ENCODE measurements at places on chromosomes 12 and 14.
A peak's percentile ranks its signal among the peaks of the same experiment; 100 is the strongest.

GRCh38 chr14:53701108-53701875 lies 255.3 kb downstream of the BMP4 start:
- no peak for DNase-seq

- DNase-seq = no peak
Observed at GRCh38 chr12:25241167-25242020, 9.3 kb downstream of the KRAS start.

DNA sequence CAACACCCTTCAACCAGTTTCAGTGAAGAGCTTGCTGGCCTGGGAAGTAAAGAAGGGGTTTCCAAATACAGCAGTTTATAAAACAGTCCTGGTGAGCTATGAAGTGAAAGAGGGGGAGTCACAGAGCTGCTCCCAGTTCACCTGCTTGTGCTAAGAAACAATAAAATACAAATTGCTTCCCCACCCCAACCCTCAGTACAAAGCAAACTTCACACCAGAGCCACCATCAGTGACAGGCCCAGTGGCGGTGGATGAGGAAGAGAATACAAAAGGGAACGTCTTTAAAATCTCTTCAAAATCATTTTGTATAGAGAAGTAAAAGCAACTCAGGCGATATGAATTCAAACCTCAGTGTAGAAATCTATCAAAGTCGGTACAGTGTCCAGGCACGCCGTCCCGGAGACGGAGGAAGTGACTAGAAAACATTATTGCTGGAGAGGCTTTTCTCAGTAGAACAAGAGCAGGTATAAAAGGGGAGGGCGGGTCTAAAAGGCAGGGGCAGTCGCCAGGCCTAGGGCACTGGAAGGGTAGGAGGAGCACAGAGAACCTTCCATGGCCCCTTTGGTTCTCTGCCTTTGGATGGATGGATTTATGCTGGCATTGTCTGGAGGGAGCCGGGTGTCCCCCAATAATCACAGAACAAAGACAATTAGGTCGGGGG lies 10.5 kb upstream of the RPLP0 start:
- no peak for DNase-seq

- no peak for DNase-seq
Observed at GRCh38 chr12:41402801-41403200, 214.7 kb downstream of the PDZRN4 start.

DNA sequence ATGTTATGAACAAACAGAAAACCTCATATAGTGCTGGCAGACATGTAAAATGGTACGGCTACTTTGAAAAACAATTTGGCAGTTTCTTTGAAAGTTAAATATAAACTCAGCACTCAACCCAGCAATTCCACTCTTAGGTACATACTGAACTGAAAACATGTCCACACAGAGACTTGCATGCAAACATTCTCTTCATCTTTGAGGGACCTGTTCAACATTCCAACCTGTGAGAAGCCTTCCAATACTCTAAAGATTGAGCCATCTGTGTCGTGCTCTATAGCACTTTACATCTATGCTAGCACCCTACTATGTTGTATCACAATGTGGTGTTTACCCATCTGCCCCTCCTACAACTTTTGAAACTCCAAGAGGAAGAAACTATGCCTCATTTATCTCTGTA lies 79.3 kb downstream of the DNAI7 start:
- no peak for DNase-seq

GRCh38 chr14:30527196-30527595 lies 31.8 kb upstream of the G2E3 start:
- DNase-seq = no peak

- no peak for DNase-seq
Observed at GRCh38 chr12:19885093-19885812, 446.0 kb downstream of the AEBP2 start.

- DNase-seq = peak; percentile 34
Observed at GRCh38 chr12:95548056-95548538, 3.2 kb downstream of the USP44 start.

DNA sequence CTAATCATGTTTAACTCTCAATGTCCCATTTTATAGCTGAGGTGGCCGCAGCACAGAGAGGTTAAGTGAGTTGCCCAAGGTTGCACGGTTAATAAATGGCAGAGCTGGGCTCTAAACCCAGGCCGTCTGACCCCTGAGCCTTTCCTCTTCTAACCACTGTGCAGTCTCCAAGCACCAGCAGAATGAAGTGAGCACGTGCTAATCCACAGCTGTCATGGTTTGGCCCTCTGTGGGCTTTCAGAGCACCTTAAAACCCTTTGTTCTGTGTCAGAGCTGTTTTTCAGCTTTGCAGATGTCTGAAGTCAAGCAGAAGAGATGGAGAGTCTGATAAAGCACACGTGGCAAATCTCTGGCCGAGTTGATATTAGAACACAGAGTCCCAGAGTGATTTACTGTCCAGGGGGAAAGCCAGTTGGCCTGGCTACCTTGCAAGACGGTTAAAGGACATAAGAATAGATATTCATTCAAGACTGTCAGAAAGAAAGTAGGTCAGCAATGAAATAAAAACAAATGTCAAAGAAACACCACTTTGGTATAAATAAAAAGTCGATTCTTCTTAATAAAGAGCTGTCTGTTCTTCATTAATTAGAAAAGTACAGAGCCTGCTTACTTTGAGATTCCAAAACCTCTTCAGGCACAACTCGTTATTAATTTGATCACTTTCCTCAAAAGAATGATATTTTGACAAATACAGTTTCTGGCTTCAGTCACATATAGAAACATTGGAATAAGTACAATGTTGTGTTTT lies 107.3 kb downstream of the CRADD start:
- DNase-seq = peak; percentile 12
